ENCODE measurements at places on chromosomes 16 and 17.

GRCh38 chr16:31271621-31272190 is 11.9 kb downstream of the ITGAM start:
- DNase-seq = no peak

DNA sequence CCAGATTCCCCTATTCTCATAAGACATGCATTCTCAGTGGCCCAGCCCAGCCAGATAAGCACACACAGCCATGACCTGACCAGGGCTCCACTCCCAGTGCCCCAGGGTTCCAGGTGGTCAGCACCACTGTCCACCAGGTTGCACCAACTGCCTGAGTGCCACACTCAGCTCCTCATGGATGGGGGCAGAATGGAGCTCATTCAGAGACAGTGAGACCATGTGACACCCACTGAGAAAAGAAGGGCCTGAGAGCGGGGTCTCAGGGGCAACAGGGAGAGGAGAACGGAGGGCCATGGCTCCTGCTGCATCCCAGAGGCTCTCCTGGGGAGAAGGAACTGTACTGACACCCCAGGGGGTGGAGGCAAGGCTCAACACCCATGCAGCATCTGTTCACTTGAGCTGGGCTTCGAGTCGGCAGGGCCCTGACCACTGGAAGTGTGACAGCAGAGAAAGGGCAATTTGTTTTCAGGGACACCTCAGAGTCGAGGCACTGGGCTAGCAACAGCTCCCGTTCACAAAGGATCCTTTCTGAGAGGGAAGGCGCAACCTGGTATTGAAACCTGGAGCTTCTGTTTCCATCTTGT is 18.7 kb upstream of the SLC38A8 start:
- no peak for DNase-seq

DNA sequence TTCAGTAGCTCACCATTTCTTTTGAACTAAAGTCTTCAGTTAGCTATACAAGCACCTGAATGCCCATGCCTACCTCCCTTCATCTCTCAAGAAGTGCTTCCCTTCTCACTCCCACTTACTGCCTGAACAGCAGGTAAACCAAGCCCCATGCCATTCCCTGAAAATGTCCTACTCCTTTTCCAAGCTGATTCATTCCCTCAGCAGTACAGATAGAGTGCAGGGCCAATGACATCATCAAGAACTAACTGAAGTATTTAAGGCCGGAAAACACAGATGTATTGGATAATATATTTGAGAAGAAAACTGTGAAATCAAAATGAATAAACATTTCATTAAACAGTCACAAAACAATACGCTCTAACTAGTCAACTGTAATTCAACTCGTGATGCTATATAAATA is 478.8 kb upstream of the CDH11 start:
- DNase-seq = no peak

DNA sequence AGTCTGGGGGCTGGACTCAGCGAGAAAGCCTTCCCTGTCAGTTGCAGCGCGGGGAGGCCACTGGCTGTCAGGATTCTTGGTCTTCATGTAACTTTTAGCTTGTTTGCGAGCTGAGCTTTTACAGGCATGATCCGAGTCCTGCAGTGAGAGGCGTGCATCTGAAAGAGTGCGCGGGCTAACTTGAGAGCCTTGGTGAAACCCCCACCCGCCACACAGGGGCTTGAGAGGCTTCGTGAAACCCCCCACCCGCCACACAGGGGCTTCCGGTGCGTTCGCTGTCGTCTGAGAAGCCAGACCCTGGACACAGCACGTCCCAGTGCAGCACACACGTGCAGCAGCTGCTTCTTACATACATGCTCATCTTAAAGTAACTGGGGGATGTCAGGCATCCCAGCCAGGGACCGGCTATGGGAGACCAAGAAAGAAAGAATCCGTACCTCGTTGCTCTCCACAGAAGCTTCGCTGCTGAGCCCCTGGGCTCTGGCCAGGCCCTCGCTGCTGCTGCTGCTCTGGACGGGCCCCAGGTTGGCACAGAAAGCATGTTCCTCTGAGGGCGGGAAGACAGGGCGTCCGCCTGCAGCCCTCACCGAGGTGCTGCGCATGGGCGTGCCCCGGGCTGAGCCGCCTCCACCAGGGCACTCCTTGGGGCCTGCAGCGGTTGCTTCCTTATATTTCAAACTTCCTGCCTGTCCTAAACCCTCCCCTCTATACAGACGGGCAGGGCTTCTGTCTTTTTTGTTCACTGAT is 7.8 kb downstream of the NUDT16L1 start:
- no peak for DNase-seq

DNA sequence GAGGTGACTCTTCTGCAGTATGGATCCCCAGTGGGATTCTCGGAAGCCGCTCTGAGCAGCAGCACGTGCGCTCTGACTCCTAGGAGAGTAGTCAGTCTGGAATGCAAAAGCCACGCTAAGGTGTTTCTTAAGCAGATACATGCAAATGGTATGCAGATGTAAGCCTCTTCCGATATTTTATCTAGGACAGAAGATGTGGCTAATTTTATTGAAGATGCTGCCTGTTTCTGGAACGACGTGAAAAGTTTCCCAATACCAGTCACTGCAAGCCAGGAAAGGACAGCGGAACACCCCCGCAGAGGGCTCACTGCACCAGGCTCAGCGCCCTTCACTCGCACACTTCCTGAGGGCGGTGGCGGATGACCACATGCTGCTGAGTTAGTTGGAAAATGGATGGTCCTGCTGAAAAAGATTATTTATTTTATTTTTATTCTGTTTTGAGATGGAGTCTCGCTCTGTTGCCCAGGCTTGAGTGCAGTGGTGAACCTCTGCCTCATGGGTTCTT is 10.1 kb downstream of the FADS6 start:
- peak; percentile 39 for DNase-seq

DNA sequence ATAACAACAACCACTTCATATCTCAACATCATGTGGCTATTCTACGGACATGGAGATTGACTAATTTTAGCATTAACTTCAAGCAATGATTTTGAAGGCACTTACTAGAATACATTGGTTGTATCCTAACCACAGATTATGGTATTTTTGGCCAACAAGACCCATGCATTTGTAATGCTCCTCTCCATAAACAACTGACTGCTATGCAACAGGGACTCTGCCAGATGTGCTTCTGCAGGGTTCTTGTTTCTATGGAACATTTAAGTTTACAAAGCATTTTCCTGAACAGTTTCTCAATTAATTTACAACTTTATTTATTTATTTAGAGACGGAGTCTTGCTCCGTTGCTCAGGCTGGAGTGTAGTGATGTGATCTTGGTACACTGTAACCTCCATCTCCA is 178.0 kb downstream of the PARN start:
- DNase-seq = no peak

- no peak for DNase-seq
Measured at GRCh38 chr17:61294777-61295176, 104.9 kb upstream of the TBX2 start.

- DNase-seq = no peak
Measured at GRCh38 chr17:73757420-73757819, 113.2 kb upstream of the SDK2 start.

DNA sequence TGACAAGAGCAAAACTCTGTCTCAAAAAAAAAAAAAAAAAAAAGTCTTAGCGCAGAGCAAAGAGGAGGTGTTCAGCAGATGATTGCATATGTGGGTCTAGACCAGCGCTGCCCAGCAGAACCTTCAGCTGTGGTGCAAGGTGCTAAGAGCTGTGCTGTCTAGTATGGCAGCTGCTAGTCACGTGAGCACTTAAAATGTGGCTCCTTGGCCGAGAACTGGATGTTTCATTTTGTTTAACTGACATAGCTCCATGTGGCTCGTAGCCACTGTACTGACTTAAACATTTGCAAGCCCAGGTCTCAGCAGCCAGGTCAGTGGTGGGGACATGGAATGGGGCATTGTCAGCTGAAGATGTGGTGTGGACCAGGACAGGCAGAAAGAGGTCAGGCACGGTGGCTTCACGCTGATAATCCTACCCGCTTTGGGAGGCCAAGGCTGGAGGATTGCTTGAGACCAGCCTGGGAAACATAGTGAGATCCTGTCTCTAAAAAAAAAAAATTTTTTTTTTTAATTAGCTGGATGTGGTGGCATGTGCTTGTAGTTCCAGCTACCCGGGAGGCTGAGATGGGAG is 9.2 kb downstream of the C1QTNF1 start:
- DNase-seq = no peak

- no peak for DNase-seq
Measured at GRCh38 chr16:56399486-56399885, 25.9 kb downstream of the AMFR start.

GRCh38 chr16:12903407-12904328 is 2.3 kb downstream of the SHISA9 start:
- no peak for DNase-seq

GRCh38 chr17:49730078-49730784 is 22.5 kb upstream of the SLC35B1 start:
- DNase-seq = no peak

DNA sequence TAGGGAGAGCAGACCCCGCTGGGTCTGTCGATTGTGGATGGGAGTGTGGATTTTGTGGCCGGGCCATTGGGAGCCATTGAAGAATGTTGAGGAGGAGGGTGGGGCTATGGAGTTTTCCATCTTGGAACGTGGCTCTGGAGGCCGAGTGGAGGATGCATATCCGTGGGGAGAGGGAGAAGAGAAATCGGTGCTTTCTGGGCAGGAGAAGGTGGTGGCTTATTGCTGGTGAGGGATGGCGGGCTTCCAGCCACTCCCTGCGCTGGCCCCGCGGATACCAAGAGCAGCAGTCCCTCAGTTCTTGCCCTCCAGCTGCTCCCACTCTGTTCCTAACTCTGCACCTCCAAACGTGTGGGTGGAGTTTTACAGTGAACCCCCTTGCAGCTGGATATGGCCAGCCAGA is 162.4 kb downstream of the CMIP start:
- no peak for DNase-seq

DNA sequence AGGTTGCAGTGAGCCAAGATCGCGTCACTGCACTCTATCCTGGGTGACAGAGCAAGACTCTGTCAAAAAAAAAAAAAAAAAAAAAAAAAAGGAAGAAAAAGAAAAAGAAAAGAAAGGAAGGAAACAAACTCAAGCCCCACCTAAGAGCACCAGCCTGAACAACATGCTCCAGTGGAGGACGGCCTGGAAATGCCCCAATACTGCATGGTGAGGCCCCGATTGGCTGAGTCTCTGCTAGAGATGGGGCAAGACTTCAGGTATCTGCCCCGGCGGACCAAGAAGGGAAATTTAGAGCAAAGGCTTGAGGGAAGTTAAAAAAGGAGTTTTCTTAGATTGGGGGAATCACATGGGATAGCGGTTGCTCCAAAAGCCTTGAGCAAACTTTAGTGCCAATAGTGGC is 10.4 kb upstream of the ZNF652 start:
- no peak for DNase-seq

DNA sequence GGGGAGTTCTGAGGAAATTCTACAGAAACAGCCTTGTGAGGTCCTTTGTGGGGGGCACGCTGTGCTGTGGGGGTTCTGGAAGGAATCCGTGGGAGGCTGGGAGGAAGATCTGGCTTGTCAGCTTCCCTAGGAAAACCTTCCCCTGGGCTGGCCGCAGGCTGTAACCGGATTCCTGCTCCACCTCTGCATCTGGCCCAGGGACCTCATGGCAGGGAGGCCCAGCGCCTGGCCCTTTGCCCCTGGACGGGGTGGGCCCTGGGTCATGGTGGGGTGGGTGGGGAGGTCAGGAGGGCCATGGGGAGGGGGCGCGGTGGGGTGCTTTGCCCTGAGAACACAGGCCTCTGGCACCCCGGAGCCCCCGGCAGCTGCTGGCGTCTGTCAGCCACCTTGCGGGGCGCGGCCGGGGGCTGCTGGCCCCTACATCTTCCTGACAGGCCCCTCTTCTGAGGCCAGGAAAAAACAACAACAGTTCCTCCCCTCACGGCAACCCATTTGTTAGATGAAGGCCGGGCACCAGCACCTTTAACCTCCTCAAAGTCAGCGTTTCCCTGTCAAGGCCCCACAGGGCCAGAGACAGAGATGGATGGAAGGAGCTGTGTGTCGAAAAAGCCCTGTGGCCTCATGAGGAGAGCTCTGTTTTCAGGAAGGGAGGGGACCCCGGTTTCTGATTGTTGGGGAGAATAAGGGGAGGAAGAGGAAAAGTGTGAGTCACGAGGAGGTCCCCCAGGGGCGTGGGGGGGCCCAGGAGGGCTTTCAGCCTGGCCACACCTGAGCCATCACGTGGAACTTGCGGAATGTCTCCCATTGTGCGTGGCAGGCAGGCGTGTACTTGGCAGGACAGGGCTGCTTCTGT is 3.6 kb upstream of the MEOX1 start:
- no peak for DNase-seq

DNA sequence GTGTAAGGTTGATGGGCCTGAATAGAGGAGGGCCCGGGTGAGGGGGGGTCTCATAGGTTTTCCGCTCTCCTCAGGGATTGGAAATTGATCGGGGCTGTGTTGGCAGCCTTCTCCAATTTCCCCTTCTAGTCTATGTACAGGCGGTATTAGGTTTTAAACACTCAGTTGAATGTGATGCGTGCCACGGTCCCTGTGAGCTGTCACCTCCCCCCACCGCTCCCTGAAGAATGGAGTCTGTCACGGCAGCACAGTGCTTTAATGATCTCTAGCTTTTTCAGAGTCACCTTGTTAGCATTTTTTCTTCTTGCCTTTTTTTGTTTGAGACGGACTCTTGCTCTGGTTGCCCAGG is 800 bp downstream of the COX4I1 start:
- DNase-seq = peak; percentile 60

- no peak for DNase-seq
Measured at GRCh38 chr17:55427587-55427882, 5.9 kb upstream of the MMD start.

- DNase-seq = peak; percentile 82
Measured at GRCh38 chr17:59804901-59805465, 87.8 kb downstream of the TUBD1 start.

GRCh38 chr16:66746682-66747081 is 4.7 kb downstream of the DYNC1LI2 start:
- peak; percentile 75 for DNase-seq

- no peak for DNase-seq
Measured at GRCh38 chr17:63423963-63424362, 22.1 kb downstream of the CYB561 start.

- peak; percentile 13 for DNase-seq
Measured at GRCh38 chr17:76145231-76146052, 4.4 kb upstream of the FOXJ1 start.

DNA sequence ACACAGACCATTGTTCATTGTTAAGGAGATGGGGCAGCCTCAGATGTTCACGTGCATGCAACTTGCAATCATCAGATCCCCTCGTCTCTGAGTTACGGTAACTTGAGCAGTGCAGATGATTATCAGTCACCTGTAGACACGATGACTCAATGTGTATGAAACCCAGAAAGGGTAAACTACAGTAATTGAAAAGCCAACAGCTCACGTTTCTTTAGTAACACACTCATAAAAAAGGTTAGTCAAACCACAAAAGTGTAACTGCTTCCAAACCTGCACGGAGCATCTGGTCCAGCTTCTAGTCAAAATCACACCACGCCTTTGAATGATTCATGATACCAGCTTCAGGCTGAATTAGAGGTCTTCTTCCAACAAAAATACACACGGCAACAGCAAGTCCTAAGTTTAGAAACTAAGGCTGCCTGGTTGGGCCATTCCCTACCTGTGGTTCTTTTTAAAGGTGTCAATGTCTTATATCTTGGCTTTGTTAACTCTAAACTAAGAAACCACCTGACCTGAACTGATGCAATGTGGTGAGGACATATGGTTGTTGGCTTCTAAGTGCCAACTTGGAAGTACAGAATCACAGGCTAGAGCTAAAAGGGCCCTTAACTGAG is 32.3 kb downstream of the GRB7 start:
- DNase-seq = no peak

- no peak for DNase-seq
Measured at GRCh38 chr17:77320044-77320440, 179.3 kb downstream of the SEC14L1 start.

GRCh38 chr17:80303824-80304223 is 43.2 kb downstream of the RNF213 start:
- DNase-seq = no peak

Data from CD14-positive monocyte (primary cell).